ENCODE measurements at places on chromosomes 12 and 14.
A peak's percentile ranks its signal among the peaks of the same experiment; 100 is the strongest.

DNA sequence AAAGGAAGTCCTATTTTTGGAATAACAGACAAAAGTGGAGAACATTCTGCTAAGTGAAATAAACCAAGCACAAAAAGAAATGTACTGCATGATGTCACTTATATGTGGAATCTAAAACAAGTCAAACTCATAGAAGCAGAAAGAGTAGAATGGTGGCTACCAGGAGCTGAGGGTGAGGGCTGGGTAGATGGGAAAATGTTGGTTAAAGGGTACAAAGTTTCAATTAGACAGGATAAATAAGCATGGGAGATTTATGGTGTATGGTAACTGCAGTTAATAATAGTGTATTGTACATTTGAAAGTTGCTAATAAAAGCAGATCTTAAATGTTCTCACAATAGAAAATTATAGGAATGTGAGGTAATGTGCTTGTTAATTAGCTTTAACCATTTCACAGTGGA, 12.8 kb downstream of the LUM start:
- DNase-seq: no peak

DNA sequence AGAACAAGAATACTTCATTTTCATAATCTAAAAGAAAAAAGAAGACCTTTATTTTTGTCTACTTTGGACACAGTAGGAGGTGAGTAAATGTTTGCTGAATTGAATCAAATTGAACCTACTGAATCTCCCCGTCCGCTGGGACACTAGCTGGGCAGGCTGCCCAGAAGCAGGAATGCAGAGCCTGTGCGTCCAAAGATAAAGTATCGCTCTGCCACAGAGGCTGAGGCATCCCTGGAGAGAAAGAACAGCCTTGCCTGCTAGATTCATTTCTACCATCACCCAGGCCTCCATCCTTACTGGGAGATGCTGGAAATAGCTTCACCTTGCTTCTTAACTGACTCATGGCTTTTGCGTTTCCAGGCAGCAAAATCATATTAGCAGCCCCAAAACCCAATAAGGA, 64.1 kb upstream of the TSPAN11 start:
- DNase-seq: no peak

DNA sequence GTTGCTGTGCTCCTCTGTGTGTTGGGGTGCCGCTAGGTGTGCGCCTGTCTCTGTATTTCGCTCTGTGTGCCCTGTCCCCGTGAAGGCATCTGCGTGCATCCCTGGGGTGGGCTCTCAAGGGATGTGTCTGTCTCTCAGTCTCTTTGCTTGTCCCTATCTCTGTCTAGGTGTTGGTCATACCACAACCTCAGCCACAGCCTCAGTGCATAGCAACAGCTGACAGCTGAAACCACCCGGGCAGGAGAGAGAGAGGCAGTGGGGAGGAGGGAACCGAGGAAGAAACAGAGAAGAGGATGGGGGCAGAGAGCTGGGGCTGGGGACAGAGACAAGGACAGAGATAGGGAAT, 953 bp upstream of the NXPH4 start:
- no peak for DNase-seq

GRCh38 chr14:95341115-95341514, 21.4 kb upstream of the CLMN start:
- no peak for DNase-seq

GRCh38 chr12:29569132-29569757, 71.8 kb upstream of the OVCH1 start:
- DNase-seq: no peak

DNA sequence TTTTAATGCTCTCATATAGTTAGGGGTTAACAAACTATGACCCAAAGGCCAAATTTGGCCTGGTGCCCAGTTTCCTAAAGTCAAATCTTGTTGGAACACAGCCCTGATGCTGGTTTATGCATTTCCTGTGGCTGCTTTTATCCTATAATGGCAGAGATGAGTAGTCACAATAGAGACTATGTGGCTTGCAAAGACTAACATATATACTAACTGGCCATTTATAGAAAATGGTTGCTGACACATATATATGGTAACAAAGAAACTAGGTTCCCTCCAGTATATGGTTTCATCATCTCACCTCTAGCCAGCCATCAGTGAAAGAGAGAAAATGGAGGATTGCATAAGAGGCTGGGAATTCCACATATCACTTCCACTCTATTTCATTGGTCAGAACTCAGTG, 10.8 kb downstream of the NAV3 start:
- no peak for DNase-seq

DNA sequence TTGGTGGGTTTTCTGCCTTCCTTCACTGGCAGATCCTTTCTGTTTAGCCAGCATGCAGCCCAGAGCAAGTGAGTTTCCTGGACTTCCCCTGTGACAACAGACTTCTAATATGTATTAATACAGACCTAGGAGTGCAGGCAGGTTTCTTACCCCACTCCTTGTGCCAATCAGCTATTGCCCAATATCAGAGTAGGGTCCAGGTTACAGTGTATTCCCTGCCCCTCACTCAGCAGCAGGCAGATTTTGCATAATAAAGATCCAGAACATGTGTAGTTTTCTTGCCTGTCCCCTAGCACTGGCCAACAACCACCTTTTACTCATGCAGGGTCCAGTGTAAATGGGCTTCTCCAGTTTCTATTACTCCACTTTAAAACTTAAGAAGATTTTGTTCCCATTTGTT, 4.7 kb upstream of the SMIM10L1 start:
- DNase-seq: no peak

DNA sequence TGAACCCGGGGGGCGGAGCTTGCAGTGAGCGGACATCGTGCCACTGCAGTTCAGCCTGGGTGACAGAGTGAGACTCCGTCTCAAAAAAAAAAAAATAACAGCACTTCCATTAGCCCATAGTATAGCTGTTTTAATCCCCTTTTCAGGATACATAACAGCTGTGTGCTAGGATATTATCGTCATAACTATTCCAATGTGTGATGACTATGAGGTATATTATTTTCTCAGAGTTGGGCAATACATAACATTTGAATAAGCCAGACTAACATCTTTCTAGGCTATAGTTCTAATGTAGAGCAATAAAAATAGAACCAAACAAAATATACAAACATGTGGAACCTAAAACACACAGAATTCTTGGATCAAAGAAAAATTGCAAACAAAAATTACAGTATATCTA, 57.1 kb downstream of the MARK3 start:
- DNase-seq: no peak

GRCh38 chr12:65955452-65955851, 131.2 kb downstream of the HMGA2 start:
- no peak for DNase-seq

DNA sequence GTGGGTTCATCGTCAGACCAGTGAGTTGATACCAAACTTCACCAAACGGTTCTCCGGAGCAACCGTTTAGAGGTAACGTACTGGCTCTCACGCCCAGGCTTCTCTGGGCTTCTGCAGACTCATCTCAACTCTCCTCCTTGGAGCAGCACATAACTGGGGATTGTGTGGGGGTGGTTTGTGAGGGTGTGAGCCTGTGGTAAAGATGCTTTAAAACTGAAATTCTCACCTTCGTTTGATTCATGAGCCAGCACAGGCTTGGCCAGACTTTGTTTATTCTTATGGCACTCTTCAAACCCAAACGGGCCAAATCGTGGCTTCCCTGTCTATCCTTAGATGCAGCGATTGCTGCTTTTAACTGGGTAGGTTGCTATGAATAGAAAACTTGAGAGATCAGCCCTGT, 121.3 kb downstream of the SAMD4A start:
- no peak for DNase-seq

- DNase-seq: peak; percentile 49
These were observed 763.9 kb downstream of the NRXN3 start for GRCh38 chr14:78933948-78934524.

- no peak for DNase-seq
These were observed 35.5 kb upstream of the DYRK2 start for GRCh38 chr12:67613040-67613439.

- DNase-seq: peak; percentile 30
These were observed 654 bp downstream of the FOXG1 start for GRCh38 chr14:28767030-28767852.

- DNase-seq: no peak
These were observed 16.9 kb downstream of the BCL2L14 start for GRCh38 chr12:12087693-12088034.

- DNase-seq: no peak
These were observed 38.2 kb upstream of the FAM222A start for GRCh38 chr12:109675411-109675810.

- peak; percentile 90 for DNase-seq
These were observed 65.8 kb downstream of the CCDC92 start for GRCh38 chr12:123906711-123907420.

GRCh38 chr14:78982551-78982950, 812.4 kb downstream of the NRXN3 start:
- DNase-seq: no peak

DNA sequence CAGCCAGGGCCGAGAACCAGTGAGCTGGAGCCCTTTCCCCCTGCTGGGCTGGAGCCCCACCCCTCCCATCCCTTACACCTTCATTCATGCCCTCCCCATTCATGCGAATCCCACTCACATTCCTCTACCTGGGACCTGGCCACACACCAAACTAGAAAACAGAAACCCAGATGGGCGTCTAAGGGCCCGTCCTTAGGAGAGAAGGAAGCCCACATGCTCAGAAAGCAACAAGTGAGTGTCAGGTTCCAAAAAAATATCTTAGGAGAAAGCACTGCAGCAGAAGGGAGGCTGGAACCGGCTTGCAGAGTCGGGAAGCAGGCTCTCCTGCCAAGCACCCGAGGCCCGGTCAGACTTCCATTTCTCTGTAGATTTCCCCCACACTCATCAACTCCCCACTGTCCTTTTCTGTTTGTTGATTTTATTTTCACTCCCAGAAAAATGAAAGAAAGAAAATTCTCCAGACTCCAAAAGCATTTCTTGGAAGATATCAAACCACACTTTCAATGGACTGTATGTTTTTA, 13.6 kb downstream of the BCL11B start:
- no peak for DNase-seq

Measured in NCI-H82 (cell line).